ENCODE measurements at places on chromosomes 1 and 21.

DNA sequence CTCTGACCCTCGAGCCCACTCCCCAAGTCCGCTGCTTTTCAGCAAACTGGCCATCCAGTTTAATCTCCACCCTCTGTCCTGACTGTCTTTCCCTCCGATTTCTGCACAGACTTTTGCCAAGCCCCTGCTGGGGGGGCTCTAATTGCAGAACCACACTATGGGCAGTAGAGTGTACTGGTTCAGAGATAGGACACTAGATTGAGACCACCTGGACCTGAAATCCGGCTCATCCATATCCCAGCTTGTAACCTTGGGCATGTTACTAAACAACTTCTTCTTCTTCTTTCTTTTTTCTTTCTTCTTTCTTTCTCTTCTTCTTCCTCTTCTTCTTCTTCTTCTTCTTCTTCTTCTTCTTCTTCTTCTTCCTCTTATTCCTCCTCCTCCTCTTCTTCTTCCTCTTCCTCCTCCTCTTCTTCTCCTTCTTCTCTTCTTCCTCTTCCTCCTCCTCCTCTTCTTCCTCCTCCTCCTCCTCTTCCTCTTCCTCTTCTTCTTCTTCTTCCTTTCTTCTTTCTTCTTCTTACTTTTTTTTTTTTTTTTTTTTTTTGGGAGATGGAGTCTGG, 7.7 kb downstream of the LRRC71 start:
- no peak for DNase-seq

- DNase-seq: no peak
These were observed 2.9 kb downstream of the EGLN1 start for GRCh38 chr1:231419147-231419546.

DNA sequence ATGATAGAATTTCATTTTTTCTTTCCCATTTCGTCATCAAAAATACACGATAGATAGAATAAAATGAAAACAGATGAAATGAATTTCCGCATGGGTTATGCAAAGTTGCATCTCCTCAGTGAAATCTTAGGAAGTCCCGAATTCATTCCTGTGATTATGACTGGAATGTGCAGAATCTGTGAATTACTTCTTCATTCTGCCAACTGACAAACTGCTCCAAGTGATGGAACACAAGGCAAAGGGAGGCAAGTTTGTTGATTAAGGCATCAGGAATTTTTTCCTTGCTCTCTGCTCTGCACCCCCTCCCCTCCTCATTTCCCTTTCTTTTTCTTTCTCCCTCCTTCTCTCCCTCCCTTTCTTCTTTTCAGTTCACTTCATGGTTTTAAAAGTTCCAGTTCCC, 37.0 kb upstream of the ADGRL4 start:
- DNase-seq: no peak

GRCh38 chr21:38599381-38599975, 101.2 kb upstream of the ERG start:
- no peak for DNase-seq

DNA sequence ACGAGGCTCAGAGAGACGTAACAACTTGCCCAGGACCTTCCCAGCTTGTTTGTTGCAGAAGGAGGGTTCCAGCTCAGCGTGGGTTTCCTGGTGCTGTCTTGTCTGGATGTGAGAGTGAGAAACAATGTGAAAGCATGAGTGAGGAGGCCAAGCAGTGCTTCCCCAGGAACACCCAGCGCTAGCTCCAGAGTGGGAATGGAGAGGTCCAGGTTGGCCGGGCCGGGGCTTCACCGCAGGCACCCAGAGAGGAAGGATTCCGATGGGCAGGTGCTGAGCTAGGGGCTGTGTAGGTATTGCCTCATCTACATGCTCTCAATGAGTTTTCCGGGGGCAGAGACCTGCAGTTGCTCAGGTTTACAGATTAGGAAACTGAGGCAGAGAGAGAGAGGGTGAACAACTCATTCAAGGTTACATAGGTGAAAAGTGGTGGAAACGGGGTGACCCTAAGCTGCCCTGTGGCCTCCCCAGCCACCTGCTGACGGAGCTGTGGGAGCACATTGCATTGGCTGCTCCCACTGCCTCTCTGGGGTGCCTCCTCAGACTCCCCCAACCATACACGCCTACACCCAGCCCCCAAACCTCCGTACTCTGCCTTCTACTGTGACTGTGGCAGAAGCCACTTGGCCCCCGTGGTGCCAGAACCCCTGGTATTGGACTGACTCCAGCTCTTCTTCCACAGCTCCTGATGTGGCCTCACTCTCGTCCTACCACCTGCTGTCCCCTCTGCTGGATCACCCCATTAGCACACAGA, 51.2 kb downstream of the B3GALT5 start:
- DNase-seq: no peak

DNA sequence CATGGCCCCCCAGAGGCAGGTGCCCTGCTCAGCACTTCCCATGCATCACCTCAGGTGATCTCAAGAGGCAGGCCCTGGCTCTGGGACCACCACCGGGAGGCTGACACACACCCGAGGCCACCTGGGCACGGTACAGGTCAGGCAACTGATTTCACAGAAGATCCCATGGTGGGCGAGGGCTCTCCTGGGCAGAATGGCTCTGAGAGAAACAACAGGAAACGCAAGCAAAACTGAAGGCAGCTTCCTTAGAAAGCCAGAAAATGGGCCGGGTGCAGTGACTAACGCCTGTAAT, 11.4 kb upstream of the SKI start:
- no peak for DNase-seq

DNA sequence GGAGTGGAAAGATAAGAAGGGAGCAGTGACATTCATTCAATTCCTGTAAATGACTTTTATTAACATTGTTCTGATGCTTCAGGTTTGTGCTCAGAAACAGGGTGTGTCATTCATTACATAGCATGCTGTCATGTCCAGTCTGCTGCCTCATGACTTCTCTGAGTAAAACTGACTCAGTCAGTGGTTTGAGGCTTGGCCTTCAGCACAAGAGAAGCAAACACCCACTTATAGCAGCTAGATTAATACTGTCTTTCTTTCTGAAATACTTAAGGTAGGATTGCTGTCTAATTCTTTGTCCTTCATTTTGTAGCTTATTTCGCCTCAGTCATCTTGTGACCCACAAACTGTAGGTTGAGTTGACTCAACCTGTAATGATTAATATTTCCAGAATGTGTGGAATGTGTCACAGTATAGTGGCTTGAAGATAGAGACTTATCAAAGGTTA, 32.9 kb downstream of the RASAL2 start:
- DNase-seq: no peak

DNA sequence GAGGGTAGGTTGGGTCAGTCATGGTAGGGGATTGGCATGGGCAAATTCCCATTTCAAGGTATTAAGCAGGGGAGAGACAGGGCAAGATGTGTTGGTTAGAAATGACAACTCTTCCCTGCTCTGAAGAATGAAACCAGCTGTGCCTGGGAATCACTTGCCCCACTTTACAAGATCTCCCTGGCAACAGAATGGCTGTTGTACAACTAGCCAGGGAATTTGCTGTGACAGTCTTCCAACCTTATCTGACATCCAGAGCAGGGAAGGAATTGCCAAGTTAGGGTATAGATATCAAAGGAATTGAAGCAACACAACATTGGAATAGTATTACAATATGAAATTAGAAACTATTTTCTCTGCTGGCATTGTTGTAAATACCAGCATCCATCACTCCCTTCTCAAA, 154.7 kb downstream of the CACNA1E start:
- DNase-seq: no peak

GRCh38 chr1:201681375-201681774, 142.4 kb downstream of the NAV1 start:
- no peak for DNase-seq

DNA sequence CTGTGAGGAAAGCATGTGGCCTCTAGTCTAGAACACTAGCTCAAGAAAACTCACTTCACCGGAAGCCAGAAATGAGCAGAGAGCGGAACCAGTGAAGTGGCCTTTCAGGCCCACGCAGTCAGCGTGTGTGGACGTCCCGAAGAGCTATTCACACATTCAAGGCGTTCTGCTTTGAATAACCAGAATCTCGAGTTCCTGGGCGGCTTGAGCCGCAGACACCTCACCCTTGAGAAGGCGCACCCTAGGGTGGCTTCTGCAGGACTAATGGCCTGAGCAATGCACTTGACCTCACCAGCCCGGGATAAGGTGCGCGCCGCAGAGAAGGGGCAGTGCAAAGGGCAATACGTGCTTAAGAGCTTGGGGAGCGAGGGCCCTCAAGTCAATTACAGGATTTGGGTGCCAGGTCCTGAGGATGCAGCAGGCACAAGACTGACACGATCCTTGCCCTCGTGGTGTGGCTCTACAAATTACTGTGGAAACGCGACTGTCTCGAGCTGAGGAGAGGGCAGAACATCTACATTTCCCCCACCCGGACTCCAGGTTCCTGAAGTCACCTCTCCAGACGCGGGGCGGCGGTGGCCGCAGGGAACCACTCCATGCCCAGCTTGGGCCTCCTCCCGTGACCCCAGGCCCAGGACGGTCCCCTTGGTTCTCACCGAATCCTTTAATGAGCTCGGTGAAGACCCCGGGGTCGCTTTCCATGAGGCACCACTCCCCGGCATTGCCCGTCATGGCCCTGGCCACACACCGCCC, 455 bp downstream of the UCHL5 start:
- peak; percentile 53 for DNase-seq

- DNase-seq: no peak
These were observed 277.6 kb downstream of the PBX1 start for GRCh38 chr1:164836614-164837018.

DNA sequence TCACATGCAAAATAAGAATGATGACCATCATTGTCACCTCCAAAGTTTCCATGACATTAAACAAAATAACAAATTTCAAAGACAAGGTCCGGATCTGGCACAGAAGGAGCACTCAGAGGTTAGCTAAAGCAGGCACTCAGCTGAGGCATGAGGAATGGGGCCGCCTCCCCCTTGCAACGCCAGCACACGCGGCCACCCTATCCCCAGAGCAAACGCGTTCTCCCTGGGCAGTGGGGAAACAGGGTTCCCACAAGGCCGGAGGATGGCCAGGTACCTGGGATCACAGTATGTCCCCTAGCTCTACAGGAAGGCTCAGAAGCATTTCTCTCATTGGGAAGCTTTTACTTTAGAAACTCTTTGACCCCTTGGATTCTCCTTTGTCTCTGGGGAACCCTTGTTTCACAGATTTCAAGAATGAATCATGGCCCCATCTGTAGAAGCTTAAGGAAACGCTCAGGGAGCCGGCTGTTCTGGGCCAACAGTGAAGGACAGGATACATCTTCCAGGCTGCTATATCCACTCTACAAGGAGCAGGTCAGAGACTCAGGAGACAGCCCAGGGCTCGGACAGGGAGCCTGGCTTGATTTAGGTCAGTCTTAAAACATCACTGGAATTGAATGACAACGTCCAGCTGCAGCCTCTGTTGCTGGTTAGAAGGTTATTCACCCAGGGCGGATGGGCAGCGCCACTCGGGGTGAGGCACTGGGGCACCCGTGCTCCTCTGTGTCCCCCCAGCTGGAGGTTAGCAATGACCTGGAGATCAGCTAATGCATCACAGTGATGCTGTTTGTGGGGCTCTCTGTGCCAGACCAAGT, 496.4 kb downstream of the NPHP4 start:
- DNase-seq: no peak

DNA sequence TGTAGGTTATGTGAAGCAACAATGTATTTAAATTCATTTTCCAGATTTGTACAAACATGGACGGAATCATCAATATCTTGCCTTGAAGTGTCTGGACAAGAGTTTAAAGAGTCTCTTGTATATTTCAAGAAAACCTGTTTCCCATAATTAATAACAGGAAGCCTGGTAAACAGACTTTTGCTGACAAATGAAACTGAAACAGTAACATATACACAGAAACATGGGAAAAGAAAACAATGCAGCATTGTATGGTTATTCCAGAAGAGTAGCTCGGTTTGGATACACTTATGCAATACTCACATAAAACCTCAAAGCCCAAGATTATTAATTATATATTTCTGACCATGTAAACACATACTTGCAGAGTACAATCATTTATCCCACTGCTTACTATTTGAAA, 265.5 kb downstream of the PTPRC start:
- DNase-seq: no peak

DNA sequence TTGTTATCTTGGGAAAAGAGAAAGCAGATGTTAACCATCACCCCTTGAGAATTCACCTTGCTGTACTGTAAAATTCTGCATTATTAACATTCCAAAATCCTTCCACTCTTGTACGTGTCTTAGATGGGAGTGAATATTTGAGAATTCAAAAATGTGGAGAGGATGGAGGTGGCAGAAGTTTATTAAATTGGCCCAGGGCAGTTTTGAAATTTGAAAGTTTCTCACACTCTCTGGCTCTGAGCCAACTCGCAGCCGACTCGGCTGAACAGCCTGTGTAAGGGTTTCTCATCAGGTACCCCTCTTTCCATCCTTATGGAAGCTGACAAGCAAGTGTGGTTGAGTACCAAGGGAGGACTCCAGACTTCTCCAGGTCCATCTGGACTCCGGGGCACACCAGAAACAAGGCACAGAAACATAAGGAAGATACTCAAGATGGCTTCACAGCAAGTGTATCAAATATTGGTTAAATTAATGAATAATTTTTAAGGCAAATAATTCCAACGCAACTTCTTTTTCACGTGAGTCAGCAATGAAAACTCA, 45.1 kb downstream of the RRAGC start:
- DNase-seq: no peak

DNA sequence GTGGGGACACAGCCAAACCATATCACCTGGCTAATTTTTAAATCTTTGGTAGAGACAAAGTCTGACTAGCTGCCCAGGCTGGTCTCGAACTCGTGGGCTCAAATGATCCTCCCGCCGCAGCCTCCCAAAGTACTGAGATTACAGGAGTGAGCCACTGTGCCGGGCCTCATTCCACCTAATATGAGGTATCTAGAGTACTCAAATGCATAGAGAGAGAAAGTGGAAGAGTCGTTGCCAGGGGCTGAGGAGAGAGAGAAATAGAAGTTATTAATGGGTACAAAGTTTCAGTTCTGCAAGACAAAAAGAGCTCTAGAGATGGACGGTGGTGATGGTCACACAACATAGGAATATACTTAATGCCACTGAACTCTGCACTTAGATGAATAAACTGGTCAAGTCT, 119.6 kb downstream of the TOMM20 start:
- DNase-seq: no peak

DNA sequence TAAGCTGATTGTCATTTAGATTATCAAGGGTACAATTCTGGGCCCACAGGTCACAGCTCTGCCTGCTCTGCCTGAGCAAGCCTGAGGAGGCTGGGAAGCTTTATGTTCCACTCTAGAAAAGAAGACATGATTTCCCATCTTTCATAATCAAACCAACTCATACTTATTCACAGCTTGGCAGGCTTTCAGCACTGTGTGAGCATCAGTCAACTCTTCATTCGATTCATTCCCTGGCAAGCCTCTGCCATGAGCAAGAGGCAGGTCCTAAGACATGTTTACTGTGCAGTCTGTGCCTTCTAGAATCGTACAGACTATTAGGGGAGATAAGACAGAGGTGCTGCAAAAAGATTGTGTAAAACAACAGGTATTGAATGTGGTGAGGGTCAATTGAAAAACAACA, 24.5 kb upstream of the KIRREL1 start:
- DNase-seq: no peak

- no peak for DNase-seq
These were observed 6.4 kb downstream of the GABRD start for GRCh38 chr1:2025491-2025981.

GRCh38 chr1:155282488-155283091, 5.3 kb downstream of the HCN3 start:
- DNase-seq: no peak

GRCh38 chr1:71462247-71462646, 381.4 kb upstream of the ZRANB2 start:
- no peak for DNase-seq

Data from activated T-cell treated with anti-CD3 and anti-CD28 coated beads, Interleukin-2, amount 50 U/mL, for 1 hour (primary cell).